AML-193 (cell line): ENCODE measurements at places on chromosomes 5 and 9.
A peak's percentile ranks its signal among the peaks of the same experiment; 100 is the strongest.

- no peak for DNase-seq
Observed at GRCh38 chr9:134624621-134625181, 16.9 kb upstream of the COL5A1 start.

GRCh38 chr5:78547731-78548615 lies 100.6 kb downstream of the LHFPL2 start:
- no peak for DNase-seq

DNA sequence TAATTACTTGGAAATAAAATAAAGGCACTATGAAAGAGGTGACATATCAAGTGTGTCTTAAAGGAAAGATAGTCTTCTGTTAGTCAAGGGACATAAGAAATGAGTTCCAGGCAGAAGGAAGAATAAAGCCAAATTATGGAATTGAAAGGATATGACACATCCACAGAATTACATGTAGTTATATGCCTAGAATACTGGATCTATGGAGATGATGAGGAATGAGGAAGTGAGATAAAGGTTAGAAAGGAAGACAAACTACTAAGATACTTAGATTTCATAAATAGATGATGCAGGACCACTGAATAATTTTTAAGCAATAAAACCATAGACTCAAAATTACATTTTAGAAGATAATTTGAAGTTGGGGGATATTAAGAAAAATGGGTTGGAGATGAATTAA lies 609.8 kb downstream of the PTPRD start:
- DNase-seq = no peak

- DNase-seq = no peak
Observed at GRCh38 chr5:148880197-148880596, 53.8 kb downstream of the ADRB2 start.

- no peak for DNase-seq
Observed at GRCh38 chr5:143059976-143060765, 290.0 kb downstream of the ARHGAP26 start.

GRCh38 chr5:153147891-153148623 lies 342.4 kb upstream of the GRIA1 start:
- peak; percentile 27 for DNase-seq

DNA sequence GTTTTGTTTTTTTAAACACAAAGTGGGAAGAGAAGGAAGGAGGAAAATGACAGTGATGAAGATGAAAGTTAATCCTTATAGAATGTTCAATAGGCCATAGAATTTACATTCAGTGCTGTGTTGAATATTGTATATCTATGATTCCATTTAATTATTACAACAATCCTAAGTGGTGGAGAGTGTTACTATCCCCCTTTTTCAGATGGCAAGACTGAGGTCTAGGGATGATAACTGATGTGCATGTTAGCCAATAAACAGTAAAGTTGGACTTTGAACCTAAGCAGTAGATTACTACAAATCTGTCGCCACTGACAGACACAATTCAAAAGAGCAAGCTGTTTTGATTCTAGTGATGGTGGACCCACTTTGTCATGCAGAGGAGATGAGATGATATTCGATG lies 237.9 kb downstream of the ARHGAP26 start:
- DNase-seq = no peak

DNA sequence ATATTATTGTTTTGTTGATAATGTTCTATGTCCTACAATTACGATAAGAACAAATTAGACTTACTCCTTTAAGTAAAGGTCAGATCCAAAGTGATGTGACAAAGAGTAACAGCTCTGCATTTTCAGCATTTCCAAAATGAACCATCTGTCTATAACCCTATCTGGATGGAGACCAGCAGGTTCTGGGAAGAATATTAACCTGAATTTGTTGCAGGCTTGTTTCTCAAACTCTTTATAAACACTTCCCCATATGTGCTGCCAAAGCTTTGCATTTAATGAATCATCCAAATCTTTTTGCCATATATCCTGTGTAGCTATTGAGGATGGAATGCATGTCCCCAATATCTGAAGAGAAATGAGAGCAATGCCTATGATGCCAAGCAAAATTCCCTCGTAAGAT lies 198.9 kb upstream of the SLC27A6 start:
- DNase-seq = no peak

DNA sequence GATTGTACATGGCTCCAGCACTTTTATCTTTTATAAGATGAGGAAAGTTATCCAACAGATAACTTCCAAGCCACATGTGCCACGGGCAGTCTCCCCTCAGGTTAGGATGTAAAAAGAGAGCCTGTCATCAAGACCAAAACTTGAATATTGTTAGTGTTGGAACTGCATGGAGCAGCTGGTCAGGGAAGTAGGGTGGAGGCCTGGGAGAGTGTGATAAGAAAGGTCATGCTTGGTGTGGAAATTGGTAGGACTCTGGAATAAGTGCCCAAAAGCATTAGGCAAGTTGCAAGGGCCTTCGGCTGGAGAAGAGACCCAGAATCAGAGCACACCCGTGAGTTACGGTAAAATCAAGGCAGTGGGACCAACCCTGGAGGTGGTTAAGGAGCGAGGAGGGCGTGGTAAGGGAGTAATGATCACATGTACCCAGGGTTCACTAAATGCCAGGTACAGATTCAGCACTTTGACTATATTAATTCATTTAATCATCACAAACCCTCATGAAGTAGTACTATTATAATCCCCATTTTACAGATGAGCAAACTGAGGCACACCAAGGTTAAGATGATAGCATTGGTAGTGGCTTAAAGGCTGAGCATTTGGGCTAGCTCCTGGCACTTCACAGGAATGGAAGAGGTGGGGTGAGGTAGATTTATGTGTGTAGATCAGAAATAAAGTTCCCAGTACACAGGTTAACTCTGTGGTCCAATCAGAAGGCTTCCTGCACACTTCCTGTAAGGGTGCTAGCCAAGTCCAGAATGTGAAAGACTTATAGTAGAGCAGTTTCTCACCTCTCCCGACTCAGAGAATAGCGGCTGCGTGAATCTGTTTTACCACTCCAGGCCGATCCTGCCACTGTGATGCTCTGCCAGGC lies 96.5 kb upstream of the ZNF608 start:
- no peak for DNase-seq

DNA sequence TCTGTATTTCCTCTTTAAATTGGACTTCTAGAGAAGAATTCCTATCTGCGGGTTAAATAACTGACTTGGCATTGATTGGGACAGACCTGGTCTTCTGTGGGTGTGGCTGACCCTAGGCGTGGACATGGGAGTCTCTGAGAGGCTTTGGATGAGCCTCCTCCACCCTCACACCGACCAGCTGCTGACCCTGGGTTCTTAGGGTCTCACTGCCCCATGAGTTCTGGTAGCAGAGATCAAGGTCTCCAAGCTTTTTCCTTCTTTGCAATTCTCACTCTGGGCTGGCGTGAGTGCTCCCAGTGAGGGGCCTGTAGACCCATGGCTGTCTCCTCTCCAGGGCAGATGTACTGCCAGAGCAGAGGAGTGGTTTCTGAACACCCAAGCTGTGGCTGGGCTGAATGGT lies 41.6 kb upstream of the PITX1 start:
- DNase-seq = no peak

DNA sequence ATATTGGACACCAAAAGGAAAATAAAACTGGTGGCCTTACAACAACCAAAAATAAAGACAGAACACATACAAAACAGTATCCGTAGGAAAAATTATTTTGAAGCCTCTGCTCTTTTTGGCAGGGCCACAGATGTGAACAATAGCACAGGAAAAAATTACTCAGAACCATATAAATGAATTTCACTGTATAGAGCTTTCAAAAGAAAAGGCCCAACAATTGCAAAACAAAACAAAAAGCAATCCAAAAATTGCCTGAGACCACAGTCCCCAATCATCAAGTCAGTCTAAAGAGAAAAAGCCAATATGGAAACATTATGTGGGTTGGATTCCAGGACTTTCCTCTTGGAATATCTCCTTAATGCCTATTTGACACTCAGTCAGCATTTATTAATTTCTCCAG lies 243.8 kb downstream of the CEMIP2 start:
- DNase-seq = no peak

DNA sequence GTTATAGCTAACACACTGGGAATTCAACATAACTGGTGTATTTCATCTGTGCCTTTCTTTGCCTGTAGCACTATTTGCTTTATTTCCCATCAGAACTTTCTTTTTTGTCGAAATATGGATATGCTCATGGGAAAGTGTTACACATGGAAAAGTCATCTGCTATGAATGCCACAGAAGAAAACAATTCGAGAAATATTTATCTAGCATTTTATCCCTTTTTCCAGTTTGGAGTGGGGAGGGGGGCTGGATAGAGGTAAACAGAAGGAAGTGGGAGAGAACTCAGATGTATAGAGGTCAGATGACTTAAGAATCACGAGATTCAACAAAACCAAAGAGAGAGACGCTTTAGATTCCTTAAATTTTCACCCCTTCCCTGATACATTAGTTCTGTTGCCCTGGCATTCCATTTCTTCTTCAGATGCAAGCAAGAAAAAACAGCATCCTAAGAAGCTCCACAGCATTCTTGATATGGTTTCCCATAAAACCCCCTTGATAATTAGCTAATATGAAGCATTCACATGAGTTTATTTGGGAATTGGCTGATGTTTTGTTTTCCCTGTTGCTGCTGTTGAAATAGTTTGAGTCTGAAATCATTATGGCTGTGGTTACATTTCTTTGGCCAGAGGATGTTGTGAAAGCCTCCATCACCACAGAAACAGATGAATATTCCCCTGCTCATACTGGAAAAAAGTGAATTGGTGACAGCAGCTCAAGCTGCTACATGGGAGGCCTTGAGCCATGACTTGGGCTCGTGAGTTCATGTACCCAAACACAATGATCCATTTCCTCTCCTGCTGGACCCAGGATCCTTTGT lies 335.8 kb upstream of the DAB2 start:
- peak; percentile 90 for DNase-seq

DNA sequence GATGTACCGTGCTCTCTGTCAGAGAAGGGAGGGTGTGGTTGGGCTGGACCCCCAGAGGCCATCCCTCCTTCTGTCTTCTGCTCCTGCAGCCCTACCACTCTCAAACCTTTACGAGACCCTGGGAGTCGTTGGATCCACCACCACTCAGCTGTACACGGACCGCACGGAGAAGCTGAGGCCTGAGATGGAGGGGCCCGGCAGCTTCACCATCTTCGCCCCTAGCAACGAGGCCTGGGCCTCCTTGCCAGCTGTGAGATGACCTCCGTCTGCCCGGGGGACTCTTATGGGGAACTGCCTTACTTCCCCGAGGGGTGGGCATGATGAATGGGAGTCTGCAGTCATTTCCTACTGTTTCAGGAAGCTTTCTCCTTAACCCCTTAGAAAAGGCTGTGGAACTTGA lies 17.5 kb downstream of the TGFBI start:
- no peak for DNase-seq

GRCh38 chr5:109164001-109164400 lies 245.8 kb downstream of the PJA2 start:
- DNase-seq = no peak

DNA sequence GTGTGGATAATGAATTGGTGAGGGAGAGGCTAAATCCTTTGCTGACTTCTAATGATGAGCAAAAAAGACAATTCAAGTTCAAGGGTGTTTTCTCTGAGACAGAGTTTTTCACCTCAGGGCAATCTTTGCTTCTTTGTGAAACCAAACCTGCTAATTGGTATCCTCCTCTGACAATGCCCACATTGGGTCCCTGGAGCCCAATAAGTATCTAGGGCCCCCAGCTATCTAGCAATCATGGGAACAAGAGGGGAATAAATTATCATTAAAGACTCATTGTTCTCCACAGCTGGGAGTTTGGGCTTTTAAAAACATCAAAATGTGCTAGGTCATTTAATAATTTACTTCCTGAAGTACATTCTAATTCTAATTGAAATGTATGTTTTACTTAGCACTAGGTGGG lies 227.3 kb downstream of the TMEM167A start:
- no peak for DNase-seq

GRCh38 chr5:3389471-3390026 lies 206.1 kb upstream of the IRX1 start:
- DNase-seq = no peak

GRCh38 chr9:104856413-104856941 lies 71.5 kb downstream of the ABCA1 start:
- DNase-seq = no peak

GRCh38 chr9:85964949-85965348 lies 24.0 kb downstream of the NAA35 start:
- DNase-seq = no peak

DNA sequence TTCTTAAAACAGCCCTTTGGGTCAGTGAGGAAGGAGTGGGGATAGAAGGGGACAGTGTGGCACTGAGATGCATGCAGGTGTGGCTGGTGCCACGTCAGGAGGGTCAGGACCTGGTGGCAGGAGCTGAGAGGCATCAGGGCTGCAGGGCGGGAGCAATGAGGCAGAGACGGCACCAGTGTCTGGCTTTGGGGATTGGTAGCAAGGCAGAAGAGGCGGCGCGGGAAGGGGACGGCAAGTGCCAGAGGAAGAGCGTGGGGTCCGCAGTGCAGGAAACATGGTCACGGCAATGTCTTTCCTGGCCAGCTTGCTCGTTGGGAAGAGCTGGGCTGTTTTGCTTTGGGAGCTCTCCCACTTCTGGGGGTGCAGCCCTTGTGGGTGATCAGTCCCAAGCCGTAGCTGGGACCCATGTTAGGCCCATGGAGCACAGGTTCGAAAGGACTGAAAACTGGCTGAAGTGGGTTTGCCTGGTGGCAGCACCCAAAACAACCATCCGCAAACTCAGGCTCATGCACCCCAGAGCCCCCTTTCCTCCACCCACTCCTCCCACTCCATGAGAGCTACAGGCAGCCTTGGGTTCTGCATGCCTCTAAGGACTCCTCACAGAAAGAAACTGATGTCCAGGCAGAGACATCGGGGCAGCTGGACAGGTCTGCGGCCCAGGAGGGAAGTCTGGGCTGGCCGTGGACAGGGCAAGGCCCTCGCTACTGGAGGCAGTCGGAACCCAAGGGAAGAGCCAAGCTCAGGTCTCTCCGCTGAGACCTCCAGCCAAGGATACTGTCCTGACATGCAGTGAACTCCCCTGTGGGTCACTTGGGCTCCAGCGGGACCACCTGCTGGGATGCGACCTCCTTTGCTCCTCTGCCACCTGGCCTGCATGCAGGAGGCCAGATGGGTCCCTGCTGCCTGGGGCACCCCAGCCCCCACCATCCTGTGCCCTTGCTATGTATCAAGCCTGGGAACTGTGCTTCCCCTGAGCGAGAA lies 104.4 kb downstream of the ZNF354C start:
- no peak for DNase-seq

- peak; percentile 49 for DNase-seq
Observed at GRCh38 chr9:21709464-21710058, 92.9 kb upstream of the MTAP start.

DNA sequence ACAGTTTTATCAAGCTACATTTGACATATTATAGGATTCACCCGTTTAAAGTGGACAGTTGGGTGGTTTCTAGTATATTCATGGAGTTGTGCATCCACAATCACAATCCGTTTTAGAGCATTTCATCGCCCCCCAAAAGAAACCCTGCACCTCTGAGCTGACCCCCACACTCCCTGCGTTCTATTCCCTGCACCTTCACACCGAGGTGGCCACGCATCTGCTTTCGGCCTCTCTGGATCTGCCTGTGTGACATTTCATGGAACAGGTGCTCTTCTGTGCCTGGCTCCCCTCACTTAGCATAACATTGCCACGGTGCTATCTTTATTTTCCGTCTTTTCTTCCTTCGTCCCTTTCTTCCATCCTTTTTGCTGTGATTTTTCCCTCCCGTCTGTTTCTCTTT lies 32.7 kb downstream of the HRH2 start:
- DNase-seq = no peak

- DNase-seq = no peak
Observed at GRCh38 chr5:141845371-141845851, 32.8 kb downstream of the PCDH1 start.

GRCh38 chr5:77797136-77797535 lies 21.0 kb upstream of the TBCA start:
- DNase-seq = no peak
